Lung (tissue), 17 donors: ENCODE measurements at places on chromosomes 6 and 20.

DNA sequence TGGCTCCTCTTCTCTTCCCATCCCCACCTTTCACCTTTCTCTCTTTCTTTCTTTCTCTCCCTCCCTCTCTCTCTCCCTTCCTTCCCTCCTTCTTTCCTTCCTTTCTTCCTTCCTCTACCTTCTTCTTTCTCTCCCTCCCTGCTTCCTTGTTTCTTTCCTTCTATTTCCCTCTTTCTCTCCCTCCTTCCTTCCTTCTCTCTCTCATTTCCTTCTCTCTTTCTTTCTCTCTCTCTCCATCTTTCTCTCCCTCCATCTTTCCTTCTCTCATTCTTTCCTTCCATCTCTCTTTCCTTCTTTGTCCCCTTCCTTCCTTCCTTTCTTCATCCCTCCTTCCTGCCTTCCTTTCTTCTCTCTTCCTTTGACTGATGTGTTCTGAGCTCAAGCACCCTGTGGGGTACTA lies 1467.0 kb upstream of the DEFB115 start:
- DNase-seq: no peak

GRCh38 chr6:53930330-53930729 lies 135.5 kb downstream of the LRRC1 start:
- no peak for DNase-seq

- no peak for DNase-seq
Observed at GRCh38 chr6:166600931-166601330, 14.5 kb upstream of the RAMACL start.

- no peak for DNase-seq
Observed at GRCh38 chr6:63685446-63686379, 50.1 kb downstream of the PHF3 start.

DNA sequence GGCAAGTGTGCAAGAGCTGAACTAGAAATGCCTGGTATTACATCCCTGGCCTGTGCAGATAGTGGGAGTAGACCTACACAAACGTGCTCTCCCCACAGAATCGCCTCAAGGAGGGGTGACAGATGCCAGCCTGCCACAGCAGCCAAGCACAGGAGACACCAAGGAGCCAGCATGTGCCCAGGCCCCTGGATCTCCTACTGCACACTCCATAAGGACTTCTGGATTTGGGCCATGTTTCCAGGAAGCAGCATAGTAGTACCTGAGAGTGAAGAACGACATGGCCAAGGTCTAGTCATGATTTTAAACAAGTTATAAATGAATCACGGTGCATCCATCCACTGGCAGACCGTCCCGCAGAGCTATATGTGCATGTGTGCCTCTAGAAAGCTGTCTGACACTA lies 232.2 kb downstream of the SYNDIG1 start:
- DNase-seq: no peak

DNA sequence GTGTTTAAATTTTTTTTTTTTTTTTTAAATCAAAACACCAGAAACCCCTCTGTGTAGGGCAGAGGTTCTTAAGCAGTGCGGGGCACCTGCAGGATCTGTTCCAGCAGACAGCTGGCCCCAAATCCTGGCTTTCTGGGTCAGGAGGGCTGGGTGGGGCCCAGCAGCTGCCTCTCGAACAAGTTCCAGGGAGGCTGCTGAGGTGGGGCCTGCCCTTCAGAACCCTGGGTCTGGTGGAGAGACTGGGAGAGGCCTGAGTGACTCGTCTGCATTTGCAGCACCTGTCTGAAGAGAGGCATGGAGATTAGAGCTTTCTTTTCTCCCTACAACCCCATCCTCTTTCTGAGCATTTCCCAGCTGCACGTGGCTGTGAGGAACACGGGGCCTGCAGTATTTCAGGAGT lies 8.4 kb downstream of the PSMG4 start:
- no peak for DNase-seq

- peak; percentile 29 for DNase-seq
Observed at GRCh38 chr6:138662471-138662870, 111.1 kb upstream of the CCDC28A start.

DNA sequence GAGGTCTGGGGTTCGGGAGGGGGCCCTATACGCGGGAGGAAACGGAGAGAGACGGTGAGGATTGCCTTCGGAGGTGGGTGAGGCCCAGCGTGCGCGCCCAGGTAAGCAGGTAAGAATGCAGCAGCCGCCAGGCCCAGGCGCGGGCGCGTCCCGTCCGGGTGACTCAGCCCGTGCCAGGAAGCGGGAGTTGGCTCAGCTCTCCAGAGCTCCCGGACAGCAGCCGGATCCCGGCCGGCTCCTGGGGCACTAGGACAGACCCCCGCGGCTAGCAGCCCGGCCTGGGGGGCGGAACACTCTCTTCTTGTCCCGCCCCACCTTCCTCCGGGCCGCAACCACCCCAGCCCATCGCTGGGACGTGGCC lies 1.5 kb upstream of the MDFI start:
- DNase-seq: peak; percentile 77

GRCh38 chr20:4165984-4166725 lies 150.8 kb upstream of the RNF24 start:
- no peak for DNase-seq

DNA sequence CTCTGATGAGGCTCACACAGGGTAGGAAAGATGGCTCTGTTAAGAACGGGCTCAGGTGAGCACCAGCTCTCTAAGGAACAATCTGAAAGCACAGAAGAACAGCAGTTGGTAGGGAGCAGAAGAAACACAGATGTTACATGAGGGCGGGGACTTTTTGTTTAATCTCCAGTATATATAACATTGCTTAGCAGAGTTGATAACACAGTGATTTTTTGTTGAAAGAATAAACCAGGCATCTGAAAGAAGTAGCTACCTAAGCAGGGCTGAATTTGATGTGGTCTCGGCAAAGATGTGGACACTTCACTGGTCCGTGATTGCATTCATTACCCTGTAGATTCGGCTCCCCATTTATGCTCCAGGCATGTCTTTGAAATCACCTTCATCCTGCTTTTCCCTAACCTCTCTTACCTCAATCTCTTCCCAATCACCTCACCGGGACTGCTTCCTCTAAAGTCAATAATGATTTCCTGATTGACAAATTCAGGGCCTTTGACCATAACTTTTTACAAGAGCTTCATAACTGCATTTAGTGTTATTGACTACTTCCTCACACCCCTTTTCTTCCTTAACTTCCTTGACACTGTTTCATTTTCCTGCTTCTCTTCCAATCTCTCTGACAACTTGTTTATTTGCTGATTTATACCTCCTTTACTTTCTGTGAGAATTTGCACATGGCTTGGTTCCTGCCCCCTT lies 34.4 kb downstream of the SAMD3 start:
- DNase-seq: no peak

DNA sequence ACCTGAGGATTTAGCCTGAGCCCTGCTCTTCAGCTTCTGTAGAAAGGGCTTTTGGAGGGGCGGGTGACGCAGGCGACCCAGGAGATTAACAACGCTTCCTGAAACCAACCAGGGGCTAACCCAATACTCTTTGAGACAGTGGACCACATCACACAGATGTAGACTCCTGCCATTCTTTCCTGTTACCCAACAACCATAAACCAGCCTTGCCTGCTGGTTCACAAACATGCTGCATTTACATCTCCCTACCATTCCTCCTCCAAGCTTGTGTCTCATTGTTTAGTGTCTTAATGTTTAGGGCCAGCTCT lies 28.3 kb downstream of the PPP1R16B start:
- no peak for DNase-seq

GRCh38 chr6:4776493-4777393 lies 539 bp downstream of the CDYL start:
- peak; percentile 69 for DNase-seq

DNA sequence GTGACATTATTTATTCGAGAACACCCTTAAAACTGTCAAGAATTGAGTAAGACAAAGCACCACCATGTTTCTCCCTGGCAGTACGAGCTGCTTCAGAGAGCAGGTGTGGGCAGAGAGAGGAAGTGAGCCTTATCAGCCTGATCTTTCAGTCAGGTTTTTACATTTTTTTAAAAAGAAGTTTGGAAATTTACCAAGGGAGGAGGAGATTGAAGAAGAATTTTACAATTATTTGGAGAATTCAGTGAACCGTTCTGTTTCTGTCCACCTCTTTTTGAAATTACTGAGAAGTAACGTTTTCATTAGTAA lies 75.5 kb downstream of the ZDHHC14 start:
- no peak for DNase-seq

DNA sequence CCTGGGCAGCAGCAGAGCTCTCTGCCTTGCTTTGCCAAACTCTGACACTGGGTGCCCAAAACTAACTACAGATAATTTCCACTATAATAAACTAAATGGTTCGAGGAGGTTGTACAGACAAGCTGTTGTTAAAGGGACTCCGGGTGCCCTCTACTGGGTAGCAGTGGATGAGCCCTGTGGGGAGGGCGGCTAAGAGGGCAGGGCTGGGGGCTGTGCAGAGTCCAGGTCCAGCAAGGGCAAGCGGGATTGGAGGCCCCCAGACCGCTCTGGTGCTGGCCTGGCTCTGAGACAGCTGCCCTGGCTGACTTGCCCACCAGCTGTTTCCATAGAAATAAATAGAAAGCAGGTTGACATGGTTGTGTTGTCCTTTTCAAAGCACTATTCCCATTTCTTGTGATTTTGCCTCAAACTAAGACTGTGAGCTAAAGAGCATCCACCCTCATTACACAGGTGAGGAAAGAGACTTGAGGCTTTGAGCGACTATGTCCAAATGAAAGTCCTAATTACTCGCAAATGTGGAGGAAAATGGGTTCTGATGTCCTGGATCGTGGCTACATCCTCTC lies 167.6 kb upstream of the CST7 start:
- peak; percentile 17 for DNase-seq

- no peak for DNase-seq
Observed at GRCh38 chr20:16844406-16844805, 96.2 kb downstream of the OTOR start.
